PC-3 (cell line): ENCODE measurements at places on chromosomes 2 and 18. TPM values are rescaled to one million over a fixed set of nuclear protein-coding genes. Genes with fewer than 3 reads are reported as not detected.
A peak's percentile ranks its signal among the peaks of the same experiment; 100 is the strongest.

DNA sequence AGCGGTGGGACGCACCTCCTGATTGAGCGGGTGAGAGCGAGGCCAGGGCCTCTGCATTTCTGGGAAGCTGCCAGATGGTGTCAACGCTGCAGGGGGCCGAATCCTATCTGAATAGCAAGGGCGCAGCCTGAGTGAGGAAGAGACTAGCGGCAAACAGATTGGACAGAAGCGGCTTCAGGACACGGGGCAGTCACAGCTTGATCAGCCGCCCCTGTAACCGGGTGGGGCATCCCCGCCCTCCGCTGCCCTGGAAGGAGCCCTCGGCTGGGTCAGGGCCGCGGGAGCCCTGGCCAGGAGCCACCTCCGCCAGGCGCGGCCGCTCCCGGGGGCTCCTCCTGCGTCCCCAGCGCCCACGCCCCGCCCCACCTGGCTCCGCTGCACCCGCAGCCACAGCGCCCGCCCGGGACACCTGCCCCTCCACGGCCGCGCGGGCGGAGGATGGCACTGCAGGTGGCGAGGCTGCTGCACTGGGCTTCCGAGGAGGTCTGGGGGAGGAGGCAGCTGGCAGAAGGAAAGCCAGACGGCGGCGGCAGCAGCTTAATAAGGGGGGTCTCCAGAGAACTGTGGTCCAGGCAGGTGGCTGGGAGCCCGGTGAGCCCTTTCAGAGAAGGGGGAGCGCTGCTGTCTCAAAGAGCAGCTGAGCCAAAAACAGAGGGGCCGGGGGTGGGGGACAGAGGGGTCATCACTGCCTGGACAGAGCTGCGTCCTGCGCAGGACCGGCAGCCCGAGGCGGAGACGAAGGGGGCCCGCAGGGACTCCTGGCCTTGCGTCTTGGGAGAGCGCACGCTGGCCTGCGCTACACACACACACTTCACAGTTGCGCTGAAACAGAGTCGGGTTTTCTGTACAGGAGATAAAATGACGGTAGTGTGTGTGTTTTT lies 18.8 kb upstream of the SOX11 start:
- no peak for DNase-seq

The MAP3K19 gene
- not detected in 2 replicates for total RNA-seq

GRCh38 chr2:1973636-1974035 lies 229.3 kb upstream of the PXDN start:
- DNase-seq: no peak

The CDH19 gene
- 0.11 TPM in 1 of 2 replicates, not detected in the other for total RNA-seq

The LYG1 gene
- 0.58 and 1.5 TPM in 2 replicates for total RNA-seq

The LRRTM4 gene
- not detected in 2 replicates for total RNA-seq

The SLC23A3 gene
- 1.4 and 1.7 TPM in 2 replicates for total RNA-seq

DNA sequence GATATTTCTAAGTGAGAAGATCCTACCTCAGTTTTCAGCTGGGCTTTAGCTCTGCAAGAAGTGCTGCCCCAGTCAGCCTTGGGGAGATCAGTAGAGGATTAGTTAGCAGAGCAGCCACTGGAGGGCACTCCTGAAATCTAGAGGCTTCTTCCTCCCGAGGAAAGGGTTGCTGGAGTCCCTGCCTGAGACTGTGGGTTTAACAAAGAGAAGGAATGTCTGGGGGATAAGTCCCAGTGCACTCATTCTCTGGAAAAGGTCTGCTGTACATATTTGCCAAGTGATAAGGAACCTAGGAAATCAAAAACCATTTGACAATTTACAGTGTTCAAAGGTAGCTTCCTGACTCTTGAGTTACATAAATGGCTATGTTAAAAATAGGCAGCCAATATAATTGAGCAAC lies 207.2 kb downstream of the SLC8A1 start:
- DNase-seq: peak; percentile 77

DNA sequence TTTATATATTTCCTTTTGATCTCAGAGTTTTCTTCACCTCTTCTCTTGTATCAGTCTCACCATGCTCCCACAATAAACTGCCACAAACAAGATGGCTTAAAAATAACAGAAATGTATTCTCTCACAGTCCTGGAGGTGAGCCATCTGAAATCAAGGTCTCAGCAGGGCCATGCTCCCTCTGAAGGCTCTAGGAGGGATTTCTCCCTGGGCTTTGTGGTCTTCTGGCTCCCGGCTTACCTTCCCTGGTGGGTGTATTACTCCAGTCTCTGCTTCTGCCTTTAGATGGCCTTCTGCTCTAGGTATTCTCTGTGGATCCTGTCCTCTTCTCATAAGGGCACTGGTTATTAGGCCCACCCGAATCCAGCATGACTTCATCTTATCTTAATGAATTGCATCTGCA lies 994.7 kb upstream of the POU3F3 start:
- DNase-seq: no peak

The BOLL gene
- total RNA-seq: not detected in 2 replicates

GRCh38 chr2:11417946-11418585 lies 47.9 kb downstream of the E2F6 start:
- peak; percentile 22 for DNase-seq

The CYP1B1 gene
- 37.2 and 50.0 TPM in 2 replicates for total RNA-seq

GRCh38 chr2:113237604-113238160 lies 41.0 kb downstream of the PAX8 start:
- DNase-seq: no peak
